ENCODE measurements at places on chromosomes 6 and 20. TPM values are rescaled to one million over a fixed set of nuclear protein-coding genes. Genes with fewer than 3 reads are reported as not detected.

Gene OR2B6
- polyA plus RNA-seq = not detected

Gene RCAN2
- 111 TPM for polyA plus RNA-seq

Gene XKR7
- 0.04 TPM for polyA plus RNA-seq

Gene KLHDC3
- polyA plus RNA-seq = 23.8 TPM

Gene SOX4
- polyA plus RNA-seq = 3.5 TPM

Gene DEFB126
- polyA plus RNA-seq = not detected
